ENCODE measurements at places on chromosomes 16 and 17.
A peak's percentile ranks its signal among the peaks of the same experiment; 100 is the strongest.

GRCh38 chr17:50267074-50267841 is 7.0 kb upstream of the TMEM92 start:
- no peak overlapping the region for H3K27ac ChIP-seq
- H3K4me1 ChIP-seq = peaks cover 11% of the 10 kb centered on the region
- no peaks in the 10 kb centered on the region for H3K27me3 ChIP-seq
- DNase-seq = no peak
- no peak overlapping the region for H3K4me3 ChIP-seq
- H3K36me3 ChIP-seq = no peaks in the 10 kb centered on the region

DNA sequence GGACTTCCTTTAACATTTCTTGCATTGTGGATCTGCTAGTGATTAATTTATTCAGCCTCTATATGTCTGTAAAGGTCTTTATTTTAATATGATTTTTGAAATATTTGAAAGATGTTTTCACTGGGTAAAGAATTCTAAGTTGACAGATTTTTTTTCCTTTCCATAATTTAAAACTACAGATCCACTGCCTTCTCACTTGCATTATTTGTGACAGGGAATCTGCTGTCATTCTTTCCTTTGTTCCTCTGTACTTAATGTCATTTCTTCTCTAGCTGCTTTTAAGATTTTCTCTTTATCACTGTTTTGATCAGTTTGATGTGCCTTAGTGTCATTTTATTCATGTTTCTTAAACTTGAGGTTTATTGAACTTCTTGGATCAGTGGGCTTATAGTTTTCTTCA is 159.9 kb downstream of the CYB561 start:
- H3K4me3 ChIP-seq = no peak overlapping the region
- DNase-seq = no peak
- no peak overlapping the region for H3K27ac ChIP-seq
- no peaks in the 10 kb centered on the region for H3K27me3 ChIP-seq
- H3K4me1 ChIP-seq = peaks cover 5% of the 10 kb centered on the region

- no peak overlapping the region for H3K27ac ChIP-seq
- no peaks in the 10 kb centered on the region for H3K27me3 ChIP-seq
- DNase-seq = no peak
- peaks cover 6% of the 10 kb centered on the region for H3K4me1 ChIP-seq
- H3K36me3 ChIP-seq = no peaks in the 10 kb centered on the region
These were observed 246.4 kb downstream of the PRKCA start for GRCh38 chr17:66548659-66549310.

- no peak for DNase-seq
- peaks cover 16% of the 10 kb centered on the region for H3K4me1 ChIP-seq
- no peaks in the 10 kb centered on the region for H3K27me3 ChIP-seq
- no peak overlapping the region for H3K4me3 ChIP-seq
- H3K27ac ChIP-seq = no peak overlapping the region
- peaks cover 8% of the 10 kb centered on the region for H3K36me3 ChIP-seq
These were observed 659 bp downstream of the KRT15 start for GRCh38 chr17:41518031-41518430.

DNA sequence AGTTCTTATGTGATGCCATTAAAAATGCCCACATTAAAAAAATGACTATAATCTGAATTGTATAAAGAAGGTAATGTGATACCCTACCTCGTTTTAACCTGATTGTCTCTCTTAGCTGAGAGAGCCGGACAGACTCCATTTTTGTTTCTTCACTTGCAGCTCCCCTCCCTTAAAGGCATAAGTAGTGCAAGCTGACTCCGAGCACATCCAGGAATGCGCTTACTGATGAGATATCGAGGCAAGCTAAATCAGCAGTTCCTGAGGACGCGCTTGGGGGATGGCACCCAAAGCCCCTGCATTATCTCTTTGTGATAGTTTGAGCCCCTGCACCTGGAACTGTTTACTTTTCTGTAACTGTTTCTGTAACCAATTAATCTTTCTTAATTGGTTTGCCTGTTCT is 6.3 kb downstream of the KRT24 start:
- peaks cover 11% of the 10 kb centered on the region for H3K4me1 ChIP-seq
- H3K27ac ChIP-seq = no peak overlapping the region
- no peak overlapping the region for H3K4me3 ChIP-seq
- no peaks in the 10 kb centered on the region for H3K27me3 ChIP-seq

GRCh38 chr16:50588276-50588675 is 40.1 kb downstream of the NKD1 start:
- DNase-seq = no peak
- peaks cover 2% of the 10 kb centered on the region for H3K4me1 ChIP-seq

DNA sequence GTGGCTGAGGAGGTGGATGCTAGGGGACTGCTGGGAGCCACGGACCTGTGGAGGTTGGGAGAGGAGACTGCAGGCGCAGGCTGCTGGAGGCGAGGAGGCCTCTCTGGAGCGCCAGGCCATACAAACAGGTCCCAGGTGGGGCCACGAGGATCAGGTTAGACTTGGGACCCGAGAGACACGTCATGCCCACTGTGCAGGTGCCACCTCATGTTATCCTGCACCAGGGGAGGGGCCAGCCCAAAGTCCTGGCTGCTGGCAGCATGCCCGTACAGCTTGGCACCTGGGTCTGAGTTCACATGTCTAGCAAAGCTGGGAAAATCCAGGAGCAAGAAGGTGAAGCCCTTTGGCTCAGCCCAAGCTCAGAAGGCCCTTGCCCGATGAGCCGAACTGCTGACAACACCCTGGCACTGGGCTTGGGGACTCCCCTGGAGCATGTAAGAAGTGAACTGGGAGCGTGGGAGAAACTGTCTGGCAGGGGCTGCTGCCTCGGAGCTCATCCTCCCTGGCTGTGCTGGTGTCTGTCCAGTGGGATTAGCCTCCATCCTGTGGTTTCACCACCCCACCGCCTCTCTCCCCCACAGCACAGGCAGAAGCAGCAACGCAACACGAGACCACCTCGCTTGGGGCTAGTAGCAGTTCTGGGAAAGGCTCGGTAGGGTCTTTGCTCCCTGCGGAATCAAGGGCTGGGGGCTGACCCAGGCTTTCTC is 5.3 kb downstream of the ARHGDIA start:
- DNase-seq = no peak
- H3K36me3 ChIP-seq = peaks cover 54% of the 10 kb centered on the region
- H3K4me1 ChIP-seq = peaks cover 27% of the 10 kb centered on the region
- H3K4me3 ChIP-seq = no peak overlapping the region

DNA sequence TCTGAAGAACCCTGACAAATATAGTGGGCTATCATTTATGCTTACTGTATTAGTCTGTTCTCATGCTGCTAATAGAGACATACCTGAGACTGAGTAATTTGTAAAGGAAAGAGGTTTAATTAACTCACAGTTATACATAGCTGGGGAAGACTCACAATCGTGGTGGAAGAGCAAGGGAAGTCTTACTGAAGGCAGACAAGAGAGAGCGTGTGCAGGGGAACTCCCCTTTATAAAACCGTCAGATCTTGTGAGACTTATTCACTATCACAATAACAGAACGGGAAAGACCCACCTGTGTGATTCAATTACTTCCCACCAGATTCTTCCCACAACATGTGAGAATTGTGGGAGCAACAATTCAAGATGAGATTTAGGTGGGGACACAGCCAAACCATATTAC is 526.8 kb upstream of the GOT2 start:
- no peak for DNase-seq
- H3K4me3 ChIP-seq = no peak overlapping the region
- no peaks in the 10 kb centered on the region for H3K36me3 ChIP-seq

DNA sequence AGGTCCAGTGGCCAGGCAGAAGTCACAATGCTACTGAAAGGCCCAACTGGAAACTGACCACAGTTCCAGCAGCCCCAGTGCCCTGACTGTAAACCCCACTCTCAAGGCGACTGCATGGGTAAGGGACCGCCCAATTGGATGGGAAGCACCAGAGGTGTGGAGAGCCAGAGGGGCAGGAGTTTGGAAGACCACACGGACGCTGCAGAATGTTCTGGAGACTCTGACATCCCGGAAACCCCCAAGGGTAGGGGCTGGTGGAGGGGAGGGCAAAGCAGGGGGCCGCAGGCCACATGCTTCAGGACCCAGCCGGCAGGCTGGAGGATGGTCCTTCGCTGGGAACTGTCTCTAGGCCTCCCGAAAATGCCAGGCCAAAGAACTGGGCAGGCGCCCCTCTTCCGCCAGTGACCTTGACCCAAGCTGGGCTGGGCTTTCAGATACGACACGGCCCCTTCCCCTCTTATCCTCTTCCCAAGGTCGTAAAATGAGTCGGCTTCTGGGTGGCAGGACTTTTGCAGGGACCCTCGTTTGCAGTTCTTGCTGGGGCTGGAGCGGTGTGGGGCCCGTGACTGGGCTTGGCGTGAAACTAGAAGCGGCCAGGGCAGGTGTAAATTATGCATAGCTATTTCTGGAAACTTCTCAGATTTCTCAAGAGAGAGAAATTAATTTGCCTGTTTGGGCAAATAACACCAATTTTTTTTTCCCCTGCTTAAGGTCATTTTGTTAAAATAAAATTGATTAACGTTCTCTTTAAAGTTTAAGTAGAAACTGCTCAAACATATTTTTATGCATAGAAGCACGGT is 110.2 kb downstream of the C16orf78 start:
- no peak for DNase-seq
- no peak overlapping the region for H3K4me3 ChIP-seq
- H3K4me1 ChIP-seq = no peaks in the 10 kb centered on the region
- no peaks in the 10 kb centered on the region for H3K36me3 ChIP-seq

GRCh38 chr17:73211745-73212144 is 18.9 kb downstream of the COG1 start:
- H3K4me1 ChIP-seq = no peaks in the 10 kb centered on the region
- no peak overlapping the region for H3K27ac ChIP-seq
- peak; percentile 14 for DNase-seq
- no peaks in the 10 kb centered on the region for H3K27me3 ChIP-seq
- H3K36me3 ChIP-seq = peaks cover 33% of the 10 kb centered on the region

- no peaks in the 10 kb centered on the region for H3K27me3 ChIP-seq
- no peaks in the 10 kb centered on the region for H3K36me3 ChIP-seq
- H3K4me1 ChIP-seq = no peaks in the 10 kb centered on the region
- peak; percentile 24 for DNase-seq
- no peak overlapping the region for H3K27ac ChIP-seq
- H3K4me3 ChIP-seq = no peak overlapping the region
These were observed 15.3 kb downstream of the XPO6 start for GRCh38 chr16:28196387-28196987.

DNA sequence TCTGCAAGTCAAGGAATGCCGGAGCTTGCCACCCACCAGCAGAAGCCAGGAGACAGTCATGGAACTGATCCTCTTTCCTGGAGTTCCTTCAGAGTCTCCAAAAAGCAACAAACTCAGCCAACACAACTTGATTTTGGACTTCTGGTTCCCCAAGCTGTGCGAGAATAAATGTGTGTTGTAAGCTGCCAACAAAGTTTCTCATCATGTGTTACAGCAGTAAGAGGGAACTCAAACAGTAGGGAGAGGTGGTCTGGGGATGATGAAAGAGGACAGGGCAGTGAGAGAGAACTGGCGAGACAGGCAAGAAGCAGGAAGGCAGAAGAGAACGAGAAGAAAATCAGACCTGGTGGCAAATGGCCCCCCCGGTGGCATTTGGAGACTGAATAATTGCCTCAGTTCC is 204.9 kb downstream of the MAF start:
- DNase-seq = no peak
- no peaks in the 10 kb centered on the region for H3K4me1 ChIP-seq
- H3K27me3 ChIP-seq = peaks cover 2% of the 10 kb centered on the region
- H3K27ac ChIP-seq = no peak overlapping the region
- no peaks in the 10 kb centered on the region for H3K36me3 ChIP-seq
- H3K4me3 ChIP-seq = no peak overlapping the region

DNA sequence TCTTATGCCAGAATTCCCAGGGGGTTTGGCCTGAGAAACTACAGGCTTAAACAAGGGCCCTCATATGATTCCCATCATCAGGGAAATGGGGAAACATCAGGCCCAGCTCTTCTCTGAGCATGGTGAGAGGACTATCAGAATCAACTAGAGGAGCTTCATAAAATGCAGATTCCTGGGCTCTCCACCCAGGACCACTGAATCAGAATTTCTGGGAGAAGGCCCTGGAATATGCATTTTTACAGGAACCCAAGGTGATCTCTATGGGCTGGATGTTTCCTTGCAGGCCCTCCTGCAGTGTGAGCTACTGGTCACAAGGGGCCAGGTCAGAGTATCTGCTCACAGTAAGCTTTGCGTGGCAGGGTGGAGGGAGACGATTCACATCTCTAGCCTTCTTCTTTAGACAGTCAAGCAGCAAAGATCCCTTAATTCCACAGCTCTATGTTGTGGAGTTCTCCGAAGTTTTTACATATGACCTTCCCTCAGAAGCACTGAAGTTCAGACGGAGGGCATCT is 38.8 kb upstream of the HOXB13 start:
- H3K4me3 ChIP-seq = no peak overlapping the region
- no peaks in the 10 kb centered on the region for H3K27me3 ChIP-seq
- H3K4me1 ChIP-seq = no peaks in the 10 kb centered on the region
- DNase-seq = no peak
- H3K36me3 ChIP-seq = no peaks in the 10 kb centered on the region
- no peak overlapping the region for H3K27ac ChIP-seq

DNA sequence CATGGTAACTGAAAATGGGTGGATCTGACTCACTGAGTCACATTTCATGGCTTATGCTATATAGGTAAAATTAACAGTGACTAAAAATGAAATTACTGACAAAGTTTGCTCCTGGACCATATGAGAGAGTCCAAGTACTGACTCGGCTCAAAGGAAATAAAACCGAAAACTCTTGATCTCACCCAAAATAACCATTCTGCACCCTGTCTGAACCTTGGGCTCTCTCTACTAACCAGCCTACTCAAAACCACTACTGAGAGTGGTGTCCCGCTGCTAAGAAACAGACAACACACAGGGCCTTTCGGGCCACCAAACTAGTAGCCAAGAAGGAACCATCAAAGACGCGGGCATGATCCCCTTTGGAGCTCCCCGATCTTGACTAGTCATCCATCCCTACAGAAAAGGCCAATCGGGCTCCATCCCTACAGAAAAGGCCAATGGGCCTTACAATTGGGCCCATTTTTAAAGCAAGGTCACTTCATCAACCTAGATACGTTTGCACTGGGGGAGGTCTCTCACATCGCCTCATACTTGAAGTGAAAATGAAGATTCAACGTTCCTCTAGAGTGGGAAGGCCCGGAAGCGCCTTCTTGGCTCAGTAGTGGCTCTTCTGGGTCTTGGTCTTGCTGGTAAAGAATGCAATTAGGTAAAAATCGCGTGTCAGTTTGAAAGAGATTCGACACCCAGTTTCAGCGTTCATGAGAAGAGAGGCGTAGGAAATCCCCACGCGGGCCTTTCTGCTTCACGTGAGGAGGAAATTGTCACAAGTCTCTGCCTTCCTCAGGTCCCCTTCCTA is 720 bp upstream of the ZPBP2 start:
- H3K4me3 ChIP-seq = no peak overlapping the region
- peaks cover 15% of the 10 kb centered on the region for H3K27me3 ChIP-seq
- no peaks in the 10 kb centered on the region for H3K36me3 ChIP-seq
- H3K27ac ChIP-seq = no peak overlapping the region
- no peaks in the 10 kb centered on the region for H3K4me1 ChIP-seq
- DNase-seq = no peak

GRCh38 chr16:10609402-10609774 is 29.0 kb upstream of the EMP2 start:
- H3K27me3 ChIP-seq = no peaks in the 10 kb centered on the region
- DNase-seq = peak; percentile 84
- no peaks in the 10 kb centered on the region for H3K36me3 ChIP-seq
- H3K4me1 ChIP-seq = peaks cover 9% of the 10 kb centered on the region
